ENCODE measurements at places on chromosomes 3 and 15.
A peak's percentile ranks its signal among the peaks of the same experiment; 100 is the strongest.

- DNase-seq, result peak; percentile 68
Measured at GRCh38 chr3:105806359-105806758, 62.5 kb downstream of the CBLB start.

DNA sequence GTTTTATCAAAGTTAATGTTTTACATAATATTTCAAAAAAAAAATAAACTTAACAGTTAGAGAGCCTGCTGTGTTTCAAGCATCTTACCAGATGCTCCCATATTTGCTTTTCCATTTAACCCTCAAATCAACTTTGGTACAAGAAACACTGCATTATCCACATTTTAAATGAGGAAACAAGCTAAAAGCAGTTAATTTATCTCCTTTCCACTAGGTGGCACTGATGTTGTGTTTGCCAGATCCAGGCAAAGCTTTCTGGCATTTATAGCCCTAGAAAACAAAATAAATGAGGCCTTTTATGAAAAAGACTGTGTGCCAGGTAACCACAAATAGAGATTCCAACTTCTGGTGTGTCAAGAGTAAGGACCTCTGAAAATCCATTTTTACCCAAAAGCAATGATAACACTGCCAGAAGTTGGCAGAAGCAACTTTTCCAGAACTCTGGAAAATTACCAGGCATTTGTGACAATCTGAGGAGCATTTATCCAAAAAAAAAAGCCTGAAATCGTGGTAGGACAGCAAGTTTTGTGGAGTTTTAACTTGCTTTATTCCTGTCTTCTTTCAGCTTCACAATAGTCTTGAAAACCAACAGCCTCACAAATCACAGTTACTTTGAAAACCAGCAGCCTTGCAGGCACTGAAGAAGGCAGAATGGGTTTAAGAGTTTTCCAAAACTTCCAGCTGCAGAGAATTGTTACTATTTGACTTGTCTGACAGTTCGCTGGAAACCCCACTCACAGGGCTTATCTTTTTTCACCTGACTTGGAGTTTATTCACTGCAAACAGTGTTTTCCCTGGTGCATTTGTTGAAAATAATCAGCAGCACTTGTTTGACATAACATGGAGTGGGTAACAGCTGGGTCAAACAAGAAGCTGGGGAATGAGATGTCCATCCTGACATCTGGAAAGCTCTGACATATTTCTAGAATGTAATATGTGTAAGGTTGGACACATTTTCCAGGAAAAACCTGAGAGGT lies 9.2 kb downstream of the FAM162A start:
- DNase-seq, result peak; percentile 58

GRCh38 chr15:90665288-90666134 lies 51.6 kb upstream of the BLM start:
- peak; percentile 81 for DNase-seq

DNA sequence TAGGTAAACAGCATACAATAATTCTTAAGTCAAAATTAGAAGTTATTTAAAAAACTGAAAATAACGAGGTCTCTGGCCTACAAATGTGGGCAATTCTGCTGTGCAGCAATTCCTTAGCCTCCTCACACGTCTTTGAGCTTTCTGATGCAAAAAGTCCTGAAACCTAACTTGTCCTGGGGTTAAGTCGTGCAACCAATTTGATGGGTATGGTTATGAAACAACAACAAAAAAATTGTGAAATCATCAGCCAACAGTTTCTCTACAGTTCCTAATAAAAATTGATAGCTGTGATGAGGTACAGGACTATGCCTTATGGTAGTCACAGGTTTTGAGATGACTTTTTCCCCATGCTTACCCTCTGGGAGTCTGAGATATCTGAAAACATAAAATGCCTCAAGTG lies 6.5 kb upstream of the GLB1 start:
- no peak for DNase-seq

DNA sequence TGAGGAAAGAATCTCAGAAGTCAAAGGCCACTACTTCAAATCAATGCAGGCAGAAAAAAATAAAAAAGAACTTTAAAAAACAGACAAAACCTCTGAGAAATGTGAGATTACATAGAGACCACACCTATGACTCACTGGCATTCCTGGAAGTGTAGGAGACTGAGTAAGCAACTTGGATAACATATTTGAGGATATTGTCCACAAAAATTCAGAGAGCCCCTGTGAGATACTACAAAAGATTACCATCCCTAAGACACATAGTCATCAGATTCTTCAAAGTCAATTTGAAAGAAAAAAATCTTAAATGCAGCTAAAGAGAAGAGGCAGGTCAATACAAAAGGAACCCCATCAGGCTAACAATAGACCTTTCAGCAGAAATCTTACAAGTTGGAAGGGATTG lies 887.3 kb downstream of the NTRK3 start:
- no peak for DNase-seq

- DNase-seq, result no peak
Measured at GRCh38 chr3:154718053-154718452, 288.1 kb upstream of the GPR149 start.

- no peak for DNase-seq
Measured at GRCh38 chr3:156716105-156716862, 41.9 kb downstream of the TIPARP start.

- DNase-seq, result no peak
Measured at GRCh38 chr15:96353930-96354730, 23.6 kb downstream of the NR2F2 start.

DNA sequence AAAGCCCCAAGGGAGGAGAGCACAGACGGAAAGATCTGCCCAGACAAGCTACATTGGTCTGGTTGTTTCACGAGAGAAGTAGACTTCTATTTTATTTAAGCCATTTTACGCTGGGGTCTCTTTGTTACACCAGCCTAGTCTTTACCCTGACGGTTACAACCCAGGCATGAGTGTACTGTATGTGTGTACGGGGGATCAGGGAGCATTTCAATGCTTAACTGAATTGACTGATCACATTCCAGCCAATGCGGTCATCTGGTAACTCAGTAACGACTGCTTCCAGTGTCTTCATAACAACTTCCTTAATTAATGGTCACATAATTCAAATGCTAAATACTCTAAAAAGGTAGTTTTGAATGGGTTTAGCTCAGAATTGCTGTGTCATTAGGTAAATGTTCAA lies 288.6 kb downstream of the FOXP1 start:
- no peak for DNase-seq

GRCh38 chr15:67827562-67828277 lies 2.4 kb downstream of the SKOR1 start:
- no peak for DNase-seq

DNA sequence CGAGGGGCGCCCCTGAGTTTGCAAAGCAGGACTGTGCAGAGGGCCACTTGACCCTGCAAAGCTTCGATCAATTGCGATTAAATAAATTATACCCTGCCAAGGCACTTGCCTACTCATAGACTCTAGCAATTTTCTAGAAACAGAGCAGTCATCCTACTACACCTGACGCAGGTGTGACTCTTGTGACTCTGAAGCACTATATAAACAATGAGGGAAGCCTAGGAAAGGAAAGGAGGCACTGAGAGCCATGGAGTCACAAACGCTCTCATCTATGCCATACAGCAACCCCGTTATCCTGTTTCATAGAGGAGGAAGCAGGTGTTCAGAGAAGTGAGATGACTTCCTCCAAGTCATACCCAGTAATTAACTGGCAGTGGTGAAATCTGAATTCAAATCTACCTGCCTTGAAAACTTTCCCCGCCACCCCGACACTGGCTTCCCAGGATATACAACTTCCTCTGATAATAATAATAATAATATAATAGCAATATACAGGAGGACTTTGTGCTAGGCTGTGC lies 14.4 kb downstream of the ARHGEF3 start:
- DNase-seq, result no peak

DNA sequence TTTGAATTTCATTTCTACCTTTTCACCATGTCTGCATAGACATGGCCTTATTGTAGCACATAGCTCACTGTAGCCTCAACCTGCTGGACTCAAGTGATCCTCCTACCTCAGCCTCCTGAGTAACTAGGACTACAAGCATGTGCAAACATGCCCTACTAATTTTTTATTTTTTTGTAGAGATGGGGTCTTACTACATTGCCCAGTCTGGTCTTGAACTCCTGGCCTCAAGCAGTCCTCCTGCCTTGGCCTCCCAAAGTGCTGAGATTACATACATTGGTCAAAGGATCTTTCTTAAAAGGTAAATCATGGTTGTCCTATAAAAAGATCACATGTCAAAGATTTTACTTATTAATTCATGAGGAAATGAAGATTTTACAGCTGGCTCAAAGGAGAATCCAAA lies 57.2 kb upstream of the GOLGA8B start:
- DNase-seq, result no peak

DNA sequence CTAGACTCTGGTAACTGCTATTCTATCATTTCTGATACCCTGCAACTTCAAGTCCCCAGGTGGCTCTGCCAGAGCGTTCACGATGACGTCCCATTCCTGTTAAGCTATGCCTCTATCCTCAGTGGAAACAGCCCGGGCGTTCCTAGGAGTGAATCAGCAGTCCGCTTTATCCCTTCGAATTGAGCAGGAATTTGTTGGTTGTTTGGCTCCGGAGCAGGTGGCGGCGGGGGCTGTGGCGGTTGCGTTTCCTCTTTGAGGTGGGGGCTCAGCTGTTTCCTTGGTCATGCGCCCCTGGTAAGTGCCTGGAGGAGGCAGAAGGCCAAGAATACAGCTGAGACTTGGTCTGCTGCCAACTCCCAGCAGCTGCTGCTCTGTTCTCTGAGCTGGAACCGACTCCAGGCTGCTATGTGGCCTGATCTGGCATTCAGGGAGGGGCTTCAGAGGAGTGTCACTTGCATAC lies 25.2 kb downstream of the ARPP21 start:
- no peak for DNase-seq

DNA sequence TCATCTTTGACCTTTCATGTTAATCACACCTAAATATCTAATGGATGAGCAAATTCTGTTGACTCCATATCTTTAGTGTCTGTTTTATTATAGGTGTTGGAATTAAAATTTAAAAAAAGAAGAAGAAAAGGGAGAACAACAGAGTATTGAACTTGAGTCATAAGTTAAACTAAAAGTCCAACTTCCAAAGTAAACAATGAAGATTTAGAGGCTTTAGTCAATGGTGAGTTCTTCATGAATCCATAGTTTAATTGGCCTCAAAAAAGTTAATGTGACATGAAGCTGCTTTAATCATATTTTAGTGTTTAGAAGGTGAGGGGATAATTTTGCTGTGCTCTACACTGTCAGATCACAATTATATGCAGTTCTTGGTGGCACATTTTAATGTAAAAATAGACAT lies 288.2 kb upstream of the RORA start:
- DNase-seq, result no peak

DNA sequence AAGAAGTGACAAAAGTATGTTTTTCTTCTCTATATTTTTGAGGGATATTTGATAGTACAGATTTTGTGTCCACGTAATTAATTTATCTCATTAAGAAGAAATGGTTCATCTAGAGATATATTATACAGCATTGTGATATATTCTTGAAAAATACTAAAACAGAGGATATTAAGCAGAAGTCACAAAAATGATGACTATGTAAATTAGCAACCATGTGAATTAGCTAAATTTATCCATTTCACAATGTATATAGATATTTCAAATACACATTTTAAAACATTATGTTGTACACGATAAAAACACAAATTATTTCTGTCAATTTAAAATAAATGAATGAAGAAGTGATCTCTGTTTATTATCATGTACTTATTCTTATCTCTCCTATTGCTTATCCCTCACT lies 989.5 kb downstream of the TUSC7 start:
- no peak for DNase-seq

Data from activated CD4-positive, alpha-beta T cell treated with anti-CD3 and anti-CD28 coated beads, Interleukin-2, Interleukin-6, amounts not matched to agents 100 ng/mL and 50 ng/mL, durations not matched to agents 16 hours and 8 hours (primary cell).